ENCODE measurements at places on chromosomes 7 and 10. TPM values are rescaled to one million over a fixed set of nuclear protein-coding genes. Genes with fewer than 3 reads are reported as not detected.

Gene AASS
- polyA plus RNA-seq: 58.4 TPM

Gene NET1
- 139 TPM for polyA plus RNA-seq

Gene PDZD7
- polyA plus RNA-seq: 0.80 TPM

Gene KDM7A
- 14.7 TPM for polyA plus RNA-seq

Gene STEAP2
- 6.0 TPM for polyA plus RNA-seq

Gene MET
- 28.1 TPM for polyA plus RNA-seq

Gene PTPRZ1
- 81.3 TPM for polyA plus RNA-seq

Gene VAX1
- not detected for polyA plus RNA-seq

Gene CCDC172
- polyA plus RNA-seq: not detected

Gene TAS2R3
- 2.9 TPM for polyA plus RNA-seq

Gene TUBAL3
- not detected for polyA plus RNA-seq

Gene GLI3
- polyA plus RNA-seq: 31.9 TPM

Gene CLRN3
- polyA plus RNA-seq: not detected

Gene MKI67
- 52.9 TPM for polyA plus RNA-seq

Gene SORBS1
- 23.3 TPM for polyA plus RNA-seq

Gene SUPV3L1
- 38.2 TPM for polyA plus RNA-seq

Gene GJD4
- polyA plus RNA-seq: 0.11 TPM

Gene CRHR2
- polyA plus RNA-seq: 0.24 TPM

Gene NME8
- not detected for polyA plus RNA-seq

Gene GPNMB
- 4.6 TPM for polyA plus RNA-seq

Gene IRF5
- 3.2 TPM for polyA plus RNA-seq

Gene C1QL3
- polyA plus RNA-seq: 0.92 TPM

Gene EMX2
- polyA plus RNA-seq: 0.31 TPM

Measured in left lung (tissue), 14 donors.